ENCODE measurements at places on chromosomes 5 and 9. TPM values are rescaled to one million over a fixed set of nuclear protein-coding genes. Genes with fewer than 3 reads are reported as not detected.

DNA sequence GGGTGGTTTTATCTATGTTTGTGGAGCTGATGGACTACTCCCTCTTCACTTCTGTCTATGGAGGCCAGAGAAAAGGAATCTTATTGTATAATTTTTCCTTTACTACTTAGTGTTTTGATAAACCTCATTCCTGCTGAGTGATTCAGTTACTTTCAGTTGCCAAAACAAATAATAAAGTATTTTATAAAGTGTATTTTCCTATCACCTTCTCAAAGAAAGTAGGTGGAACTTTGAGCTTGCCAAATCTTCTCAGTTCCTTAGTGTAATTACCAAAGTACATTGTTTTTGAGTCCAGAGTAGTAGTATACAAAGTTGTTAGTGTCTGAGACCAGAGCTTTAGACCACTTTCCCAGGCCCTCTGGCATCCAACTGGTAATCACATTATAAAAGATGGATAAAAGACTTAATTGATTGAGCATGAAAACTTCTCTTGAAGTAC lies 13.5 kb downstream of the RABGAP1 start:
- no peak for DNase-seq

DNA sequence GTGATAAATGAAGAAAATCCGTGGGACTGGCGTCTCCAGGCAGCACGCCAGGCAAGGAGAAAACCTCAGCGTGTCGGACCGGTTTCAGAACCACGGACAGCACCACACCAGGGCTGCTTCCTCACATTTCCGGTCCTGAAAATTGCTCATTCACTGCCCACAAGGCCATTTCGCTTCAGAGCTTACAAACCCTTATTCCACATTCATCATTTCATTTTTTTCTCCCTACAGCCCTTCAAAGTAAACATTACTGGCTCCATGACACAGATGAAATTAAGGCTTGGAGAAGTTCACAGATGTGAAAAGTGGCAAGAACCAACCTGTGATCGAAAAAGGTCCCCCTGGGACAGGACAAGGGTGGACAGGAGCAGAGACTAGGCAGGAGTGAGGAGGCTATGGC lies 1.5 kb upstream of the GPRIN1 start:
- peak; percentile 84 for DNase-seq

DNA sequence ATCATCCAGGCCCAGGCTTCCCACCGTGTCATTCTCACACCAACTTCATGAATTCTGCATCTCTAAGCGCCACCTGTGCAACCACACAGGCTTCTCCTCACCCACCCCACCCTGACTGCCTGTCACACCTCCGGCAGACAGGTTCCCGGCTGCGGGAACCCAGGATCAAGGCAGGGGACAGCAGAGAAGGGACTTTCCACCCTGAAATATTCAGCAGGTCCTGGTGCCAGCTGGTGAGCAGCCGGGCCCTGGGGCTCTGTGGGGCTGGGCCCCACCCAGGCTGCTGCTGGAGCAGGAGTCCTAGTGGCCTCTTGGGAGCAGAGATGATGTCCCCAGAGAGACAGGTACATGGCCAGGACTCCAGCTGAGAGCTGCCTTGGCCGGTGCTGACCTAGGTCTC lies 12.7 kb downstream of the ANXA6 start:
- no peak for DNase-seq

DNA sequence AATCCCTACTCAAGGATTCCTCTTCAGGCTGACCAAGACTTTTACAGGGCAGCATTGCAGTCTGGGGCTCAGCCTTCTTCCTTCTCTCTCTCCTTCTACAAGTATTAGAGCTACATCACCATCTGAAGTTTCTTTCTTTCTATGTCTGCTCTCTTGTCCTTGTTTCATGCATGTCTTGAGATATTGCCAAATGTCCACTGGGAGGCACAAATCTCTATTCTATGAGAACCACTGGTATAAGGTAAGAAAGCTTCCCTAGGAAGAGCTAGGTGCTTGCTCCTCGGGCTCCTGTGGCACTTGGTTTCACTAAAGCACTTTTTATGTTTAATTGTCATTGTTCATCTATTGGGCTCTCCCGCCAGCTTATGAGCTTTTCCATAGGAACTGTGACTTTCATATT lies 289.2 kb upstream of the PCSK5 start:
- DNase-seq, result no peak

- no peak for DNase-seq
Observed at GRCh38 chr9:11149065-11149464, 536.3 kb upstream of the PTPRD start.

- no peak for DNase-seq
Observed at GRCh38 chr5:112878760-112879159, 17.7 kb downstream of the SRP19 start.

DNA sequence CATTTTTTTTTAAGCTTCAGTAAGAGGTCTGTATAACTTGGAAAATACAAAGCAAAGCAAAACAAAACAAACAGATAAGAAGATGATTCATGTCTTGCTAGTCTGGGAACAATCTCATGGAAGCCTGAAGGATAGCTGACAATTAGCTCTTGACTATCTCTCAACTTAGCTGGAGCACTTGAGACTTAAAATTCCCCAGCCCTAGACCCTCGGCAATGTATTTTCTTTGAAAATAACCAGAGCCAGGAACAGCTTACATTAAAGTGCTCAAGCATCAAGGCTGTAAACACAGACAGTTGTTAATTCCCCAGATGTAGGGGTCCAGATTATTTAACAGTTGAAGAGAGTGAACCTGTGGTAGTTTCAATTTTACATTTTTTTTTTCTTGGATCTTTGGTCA lies 82.9 kb downstream of the TMEM252 start:
- no peak for DNase-seq

GRCh38 chr5:150505816-150506215 lies 2.1 kb upstream of the NDST1 start:
- no peak for DNase-seq

The FGD3 gene
- 6.7 TPM for total RNA-seq

The ZDHHC11B gene
- 4.1 TPM for total RNA-seq

The ZNG1A gene
- total RNA-seq, result 29.6 TPM

The PCDHA3 gene
- 1.9 TPM for total RNA-seq
